T-helper 2 cell (primary cell): ENCODE measurements at places on chromosomes 16 and 17.

GRCh38 chr16:3173892-3174617 is 13.9 kb upstream of the OR1F1 start:
- DNase-seq: no peak

- no peak for DNase-seq
Observed at GRCh38 chr17:47741109-47741792, 8.2 kb downstream of the TBX21 start.

DNA sequence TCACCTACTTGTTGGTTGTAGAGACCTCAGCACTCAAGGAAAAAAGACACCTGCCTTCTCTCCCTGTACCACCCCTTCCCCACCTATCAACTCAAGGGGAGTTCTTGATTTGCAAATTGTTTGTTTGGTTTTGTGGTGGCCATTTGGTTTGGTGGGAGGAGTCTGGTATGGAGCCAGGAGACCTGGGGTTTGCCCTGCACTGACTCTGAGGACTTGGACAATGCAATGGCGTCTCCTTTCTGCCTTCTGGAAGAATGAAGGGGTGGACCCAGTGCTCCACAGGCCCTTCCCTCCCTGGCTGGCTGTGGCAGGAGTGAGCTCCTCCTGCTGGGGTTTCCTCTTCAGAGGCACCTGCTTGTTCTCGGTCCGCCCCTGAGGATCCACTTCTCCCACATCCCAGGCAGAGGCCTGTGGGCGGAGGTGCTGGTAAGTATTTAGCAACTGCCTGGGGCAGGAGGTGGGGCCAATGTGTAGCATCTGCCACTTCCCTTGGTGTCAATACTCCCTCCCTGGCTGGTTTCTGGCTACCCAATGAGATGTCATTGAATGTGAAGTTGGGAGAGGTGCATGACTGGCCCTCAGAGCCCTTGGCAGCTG is 164.5 kb downstream of the NTN1 start:
- no peak for DNase-seq

- DNase-seq: no peak
Observed at GRCh38 chr16:8096211-8096610, 494.1 kb downstream of the TMEM114 start.

DNA sequence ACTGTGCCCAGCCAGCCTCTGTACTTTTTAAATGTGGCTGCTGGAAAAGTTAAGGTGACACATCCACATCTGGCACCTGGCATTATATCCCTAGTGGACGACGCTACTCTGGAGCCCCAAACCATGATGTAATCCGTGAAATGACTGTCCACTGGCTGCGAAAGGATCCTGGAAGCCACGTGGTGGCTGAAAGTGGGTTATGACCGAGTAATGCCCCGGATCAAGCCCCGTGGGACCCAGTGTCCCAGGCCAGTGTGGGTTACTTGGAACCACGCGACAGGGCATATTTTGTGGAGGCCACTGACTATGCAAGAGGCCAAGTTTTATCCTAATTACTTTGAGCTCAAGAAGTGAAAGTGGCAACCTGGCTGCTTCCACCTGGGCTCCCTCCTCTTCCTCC is 79.6 kb downstream of the PGS1 start:
- no peak for DNase-seq

DNA sequence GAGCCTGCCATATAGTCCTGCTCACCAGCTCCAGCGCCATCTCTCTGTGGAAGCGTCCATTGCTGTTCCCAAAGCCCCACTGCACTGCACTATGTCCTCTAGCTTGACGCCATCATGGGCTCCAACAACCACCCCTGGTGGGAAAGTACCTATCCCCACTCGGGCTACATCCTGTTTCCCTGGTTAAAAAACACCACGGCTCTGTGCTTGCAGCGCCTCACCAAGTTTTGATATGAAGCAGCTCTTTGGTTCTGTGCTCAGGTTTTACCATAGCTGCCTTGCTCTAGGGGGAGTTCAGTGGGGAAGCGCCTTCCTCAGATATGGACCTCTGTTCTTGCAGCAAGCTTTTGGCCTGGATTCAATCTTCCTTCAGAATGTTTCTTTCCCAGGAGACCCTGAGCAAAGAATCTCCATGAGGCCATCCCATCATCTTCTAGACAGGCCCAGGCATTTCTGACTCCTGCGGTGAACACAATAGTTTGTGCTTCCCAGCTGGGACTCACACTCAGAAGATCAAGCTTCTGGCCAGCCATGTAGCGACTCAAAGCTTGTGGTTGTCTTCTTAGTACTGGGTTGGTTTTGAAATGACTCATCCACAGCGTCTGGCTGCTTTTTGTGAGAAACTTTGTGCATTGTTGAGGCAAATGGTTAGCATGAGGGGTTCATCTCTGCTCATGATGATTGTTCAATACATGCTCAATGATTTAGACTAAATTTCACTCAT is 39.5 kb downstream of the DYNLRB2 start:
- peak; percentile 31 for DNase-seq

DNA sequence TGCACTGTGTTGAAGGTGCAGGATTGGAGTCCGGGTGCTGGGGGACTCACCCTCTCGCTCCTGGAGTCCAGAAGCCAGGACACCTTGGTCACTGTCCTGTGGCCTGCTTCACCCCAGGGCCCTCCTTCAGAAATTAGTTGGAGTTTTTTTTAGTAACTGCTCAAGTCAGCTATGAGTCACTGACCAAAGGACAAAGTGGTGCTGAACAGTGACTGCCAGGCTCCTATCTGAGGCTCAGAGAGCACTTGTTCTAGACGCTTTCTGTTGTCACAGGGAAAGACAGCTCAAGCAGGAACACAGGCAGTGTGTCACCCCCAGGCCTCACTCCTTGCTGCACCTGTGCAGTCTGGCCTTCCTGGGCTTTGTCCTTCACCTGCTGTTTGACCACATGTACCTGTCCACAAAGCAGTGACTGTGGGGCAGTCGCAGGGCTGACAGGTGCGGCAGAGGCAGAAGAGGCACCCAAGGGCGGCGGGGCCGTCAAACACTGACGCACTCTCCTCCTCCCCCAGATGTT is 4.1 kb upstream of the FAAP100 start:
- DNase-seq: no peak

- no peak for DNase-seq
Observed at GRCh38 chr16:74281300-74281699, 15.3 kb upstream of the PSMD7 start.
